Astrocyte (in vitro differentiated cells and primary cell): ENCODE measurements at places on chromosomes 6 and 20.
A peak's percentile ranks its signal among the peaks of the same experiment; 100 is the strongest.

DNA sequence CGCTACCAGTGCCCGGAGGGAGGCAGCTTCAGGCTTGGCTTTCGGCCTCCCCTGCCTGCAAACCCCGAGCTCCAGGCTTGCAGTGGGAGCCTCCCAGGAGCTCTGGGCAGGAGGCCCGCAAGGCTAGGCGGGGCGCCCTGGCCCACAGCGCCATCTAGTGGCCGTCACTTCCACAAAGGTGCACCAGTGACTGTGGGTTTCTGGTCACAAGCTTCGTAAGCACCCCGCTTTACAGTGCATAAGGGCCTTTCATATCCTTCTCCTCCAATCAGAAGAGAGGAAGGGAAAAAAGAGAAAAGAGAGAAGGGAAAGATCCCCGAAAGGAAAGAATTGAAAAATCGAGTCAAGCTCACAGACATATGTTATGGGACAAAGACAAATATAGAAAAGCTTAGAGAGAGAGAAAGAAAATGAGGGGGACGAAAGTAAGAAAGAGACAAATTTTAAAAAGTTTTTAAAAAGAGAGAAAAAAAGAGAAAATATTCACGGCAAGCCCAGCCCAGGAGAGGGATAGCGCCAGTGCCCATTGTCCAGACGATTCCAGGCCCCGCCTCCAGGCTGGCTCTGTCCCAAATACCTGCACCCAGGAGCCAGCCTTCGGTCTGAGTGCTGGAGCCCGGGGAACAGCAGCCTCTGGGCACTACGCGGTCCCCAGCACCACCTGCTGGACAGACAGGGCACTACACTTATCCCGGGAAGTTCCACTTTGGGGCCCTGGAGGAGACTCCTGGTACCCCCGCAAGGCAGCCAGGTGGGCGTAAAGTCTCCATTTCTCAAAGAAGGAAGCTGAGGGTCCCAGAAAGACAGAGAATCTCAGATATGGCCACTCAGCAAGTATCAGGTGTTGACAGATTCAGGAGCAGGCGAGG is 207.1 kb downstream of the PREX1 start:
- DNase-seq: peak; percentile 74

DNA sequence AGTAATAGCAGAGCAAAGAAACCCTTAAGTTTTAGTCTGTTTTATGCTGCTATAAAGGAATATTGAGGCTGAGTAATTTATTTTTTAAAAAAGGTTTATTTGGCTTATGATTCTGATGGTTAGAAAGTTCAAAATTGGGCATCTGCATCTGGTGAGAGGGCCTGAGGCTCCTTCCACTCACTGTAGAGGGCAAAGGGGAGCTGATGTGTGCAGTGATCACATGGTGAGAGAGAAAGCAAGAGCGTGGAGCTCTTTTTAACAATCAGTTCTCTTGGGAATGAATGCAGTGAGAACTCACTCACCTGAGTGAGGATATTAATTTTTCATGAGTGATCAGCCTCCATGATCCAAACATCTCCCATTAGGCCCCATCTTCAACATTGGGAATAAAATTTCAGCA is 36.4 kb upstream of the SAMD3 start:
- DNase-seq: no peak

DNA sequence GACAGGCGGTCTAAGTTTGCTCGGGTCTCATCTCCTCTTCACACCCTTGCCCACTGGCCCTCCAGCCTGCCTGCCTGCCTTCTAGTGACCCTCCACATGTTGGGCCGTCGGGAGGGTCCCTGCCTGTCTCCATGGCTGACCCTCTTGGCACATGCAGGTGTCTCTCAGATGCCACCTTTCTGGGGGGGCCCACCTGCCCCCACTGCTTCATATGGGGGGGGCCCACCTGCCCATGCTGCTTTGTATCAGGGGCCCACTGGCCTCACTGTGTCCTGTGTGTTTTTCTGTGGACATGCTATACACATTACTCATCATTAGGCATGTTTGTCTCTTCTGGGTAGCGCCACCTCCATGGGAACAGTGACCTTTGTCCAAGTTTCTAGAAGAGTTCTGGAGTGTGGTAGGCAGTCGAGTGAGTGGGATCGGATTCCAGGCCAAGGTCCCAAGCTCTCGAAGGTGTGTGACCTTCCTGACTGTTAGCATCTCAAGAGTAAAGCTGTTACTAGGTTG is 40.4 kb upstream of the KIF25 start:
- no peak for DNase-seq

GRCh38 chr6:53476964-53477363 is 67.9 kb downstream of the GCLC start:
- peak; percentile 34 for DNase-seq

- peak; percentile 37 for DNase-seq
These were observed 43.7 kb downstream of the CDC5L start for GRCh38 chr6:44431118-44431725.

GRCh38 chr20:63014710-63015109 is 7.9 kb upstream of the BHLHE23 start:
- no peak for DNase-seq

DNA sequence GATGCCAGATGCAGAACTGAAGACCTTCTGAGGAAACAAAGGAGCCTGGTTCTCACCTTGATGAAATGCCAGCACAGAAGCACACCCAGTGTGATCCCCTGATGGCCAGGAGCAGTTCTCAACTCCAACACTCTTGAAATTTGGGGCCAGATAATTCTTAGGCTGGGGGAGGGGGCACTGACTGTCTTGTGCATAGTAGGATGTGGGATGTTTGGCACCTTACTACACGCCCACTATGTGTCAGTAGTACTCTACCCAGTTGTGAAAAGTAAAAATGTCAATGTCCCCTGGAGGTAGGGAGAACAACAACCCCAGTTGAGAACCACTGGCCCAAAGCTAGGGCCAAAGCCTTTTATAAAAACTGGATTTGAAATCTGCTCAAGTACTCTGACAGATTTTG is 398.3 kb upstream of the ARID1B start:
- no peak for DNase-seq

DNA sequence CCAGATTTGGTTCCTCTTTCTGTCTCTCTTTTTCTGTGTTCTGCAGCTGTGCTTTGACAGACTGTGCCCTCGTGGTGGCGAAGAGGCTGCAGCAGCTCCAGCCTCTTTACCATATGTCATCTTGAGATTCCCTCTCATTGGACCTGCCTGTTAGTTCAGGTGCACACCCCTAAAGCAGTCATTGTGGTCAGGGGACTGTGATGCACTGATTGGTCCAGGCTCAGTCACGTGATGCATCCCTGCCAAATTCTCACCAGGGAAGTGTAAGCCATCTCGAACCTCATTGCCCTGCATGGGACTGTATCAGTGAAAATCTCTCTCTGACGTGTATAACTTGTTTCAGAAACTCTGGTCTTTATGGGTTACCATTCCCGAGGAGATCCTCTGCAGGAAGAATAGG is 160.3 kb downstream of the EYA2 start:
- DNase-seq: no peak

DNA sequence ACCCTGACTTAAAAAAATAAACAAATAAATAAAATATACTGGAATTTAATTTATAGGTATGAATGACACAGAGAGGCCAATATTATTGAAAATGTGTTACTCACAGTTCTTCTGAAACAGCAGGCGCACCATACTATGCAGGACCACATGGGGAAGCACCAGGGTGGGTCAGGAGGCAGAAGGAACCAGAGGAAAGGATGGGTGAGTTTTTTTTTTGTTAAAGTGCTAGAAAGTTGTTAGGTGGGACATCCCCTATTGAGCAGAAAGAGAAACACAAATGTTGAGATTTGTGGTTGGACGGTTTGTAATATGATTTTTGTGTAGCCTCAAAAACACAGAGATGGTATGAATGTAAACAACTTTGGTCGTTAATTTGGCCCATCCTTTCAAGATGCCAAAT is 26.0 kb downstream of the PTPRA start:
- no peak for DNase-seq

GRCh38 chr6:157133856-157134255 is 189.5 kb downstream of the TMEM242 start:
- DNase-seq: peak; percentile 31

DNA sequence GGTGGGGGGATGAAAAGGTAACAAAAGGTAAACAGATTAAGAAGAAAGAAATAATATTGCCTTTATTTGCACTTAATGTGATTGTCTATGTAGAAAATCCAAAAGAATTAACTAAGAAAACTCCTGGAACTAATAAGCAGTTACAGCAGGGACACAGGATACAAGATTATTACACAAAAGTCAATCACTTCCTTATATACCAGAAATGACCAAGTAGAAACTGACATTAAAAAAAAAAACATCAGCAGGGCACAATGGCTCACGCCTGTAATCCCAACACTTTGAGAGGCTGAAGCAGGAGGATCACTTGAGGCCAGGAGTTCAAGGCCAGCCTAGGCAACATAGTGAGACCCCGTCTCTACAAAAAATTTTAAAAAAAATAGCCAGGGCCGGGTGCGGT is 123.2 kb upstream of the RIPOR2 start:
- no peak for DNase-seq

DNA sequence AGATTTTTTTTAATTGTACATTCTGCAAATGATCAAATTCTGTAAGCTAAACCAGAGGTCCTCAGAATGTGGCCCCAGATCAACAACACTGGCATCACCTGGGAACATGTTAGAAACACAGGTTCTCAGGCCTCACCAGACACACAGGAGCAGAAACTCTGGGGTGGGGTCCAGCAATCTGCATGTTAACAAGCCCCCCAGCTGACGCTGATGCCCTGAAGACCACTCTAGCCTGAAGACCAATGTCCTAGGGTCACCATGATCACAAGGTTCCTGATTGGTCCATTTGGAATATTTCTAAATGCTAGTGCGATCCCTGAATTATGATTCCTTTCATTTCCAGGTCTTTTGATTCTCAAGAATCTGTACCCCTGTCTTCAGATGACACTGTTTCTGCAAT is 2.4 kb upstream of the LY86 start:
- no peak for DNase-seq

DNA sequence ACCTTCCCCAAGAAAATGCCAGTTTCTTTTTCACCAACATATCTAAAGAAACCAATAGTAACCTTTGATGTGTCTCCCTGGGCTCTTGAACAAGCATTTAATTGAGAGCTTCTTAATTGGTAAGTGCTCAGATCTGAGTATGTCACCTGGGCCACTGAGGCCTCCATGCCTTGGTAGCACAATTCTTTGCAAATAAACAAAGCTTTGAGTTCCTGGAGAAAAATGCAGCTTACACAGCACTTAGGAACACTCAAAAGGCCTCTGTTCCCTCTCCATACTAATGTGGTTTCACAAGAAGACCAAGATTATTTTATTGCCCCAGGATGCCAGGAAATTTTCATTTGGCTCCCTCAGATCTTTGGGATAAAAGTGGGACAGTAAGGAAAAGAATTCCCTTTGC is 217.6 kb upstream of the CEP162 start:
- no peak for DNase-seq

DNA sequence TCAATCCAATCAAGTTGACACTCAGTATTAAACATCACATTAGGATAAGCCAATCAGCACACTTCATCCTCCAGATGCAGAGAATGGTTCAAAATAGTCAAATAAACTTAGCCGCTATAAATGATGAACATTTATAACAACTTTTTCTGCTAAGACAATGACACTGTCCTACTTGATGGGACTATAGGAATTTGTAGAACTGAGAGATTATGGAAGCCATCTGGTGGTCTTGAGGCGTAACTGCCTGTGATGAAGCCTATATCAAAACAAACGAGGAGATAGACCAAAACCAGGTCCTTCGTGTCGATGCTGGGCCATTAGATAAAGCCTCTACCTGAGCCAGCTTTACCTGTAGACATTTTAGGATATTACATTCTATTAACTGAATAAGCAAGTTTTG is 631.1 kb downstream of the COL12A1 start:
- peak; percentile 8 for DNase-seq

- peak; percentile 97 for DNase-seq
These were observed 83.4 kb upstream of the FABP7 start for GRCh38 chr6:122696079-122696478.

DNA sequence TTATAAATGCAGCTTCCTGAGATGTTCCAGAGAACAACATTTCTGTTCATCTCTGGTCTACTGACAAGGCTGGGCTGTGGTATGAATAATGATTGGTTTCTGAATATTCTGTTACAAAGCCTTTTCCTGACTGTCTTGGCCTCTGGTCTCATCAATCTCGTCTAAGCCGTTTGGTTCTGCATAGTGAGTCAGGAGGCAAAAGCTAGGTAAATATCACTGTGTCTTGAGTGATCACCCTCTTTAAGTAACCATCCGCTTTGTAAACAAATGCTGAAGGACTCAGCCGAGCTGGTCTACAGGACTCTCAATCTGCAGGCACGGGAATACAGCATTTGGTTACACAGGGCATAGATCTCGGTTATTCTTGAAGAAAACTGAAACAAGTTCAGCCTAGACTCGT is 511.9 kb downstream of the KIF16B start:
- DNase-seq: no peak

DNA sequence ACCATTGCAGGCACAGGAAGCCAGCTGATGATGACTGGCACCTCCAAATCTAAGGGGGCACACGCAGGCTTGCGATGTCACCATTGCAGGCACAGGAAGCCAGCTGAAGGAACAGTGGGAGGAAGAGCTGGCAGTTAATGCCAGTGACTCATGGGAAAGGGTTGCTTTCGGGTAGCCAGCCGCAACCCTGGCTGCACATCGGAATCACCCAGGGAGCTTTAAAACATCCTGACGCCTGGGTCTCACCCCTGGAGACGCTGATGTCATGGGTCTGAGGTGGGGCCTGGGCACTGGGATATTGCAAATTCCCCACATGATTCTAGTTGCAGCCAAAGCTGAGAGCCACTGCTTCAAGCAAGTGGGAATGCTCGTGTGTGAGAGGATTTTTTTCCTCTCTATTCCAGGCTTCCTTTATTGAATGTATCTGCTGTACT is 16.1 kb upstream of the CCN6 start:
- DNase-seq: peak; percentile 97

GRCh38 chr20:42510686-42511085 is 679.0 kb downstream of the PTPRT start:
- no peak for DNase-seq

- peak; percentile 95 for DNase-seq
These were observed 4.2 kb downstream of the AKIRIN2 start for GRCh38 chr6:87697581-87698546.

- peak; percentile 12 for DNase-seq
These were observed 90.0 kb downstream of the ATP9A start for GRCh38 chr20:51678026-51678697.

- DNase-seq: peak; percentile 88
These were observed at the start of gene CD109 for GRCh38 chr6:73695619-73696421. TSS of gene CD109 (plus strand) at chr6:73696203. CDS start at chr6:73696216, 13 bp downstream.

DNA sequence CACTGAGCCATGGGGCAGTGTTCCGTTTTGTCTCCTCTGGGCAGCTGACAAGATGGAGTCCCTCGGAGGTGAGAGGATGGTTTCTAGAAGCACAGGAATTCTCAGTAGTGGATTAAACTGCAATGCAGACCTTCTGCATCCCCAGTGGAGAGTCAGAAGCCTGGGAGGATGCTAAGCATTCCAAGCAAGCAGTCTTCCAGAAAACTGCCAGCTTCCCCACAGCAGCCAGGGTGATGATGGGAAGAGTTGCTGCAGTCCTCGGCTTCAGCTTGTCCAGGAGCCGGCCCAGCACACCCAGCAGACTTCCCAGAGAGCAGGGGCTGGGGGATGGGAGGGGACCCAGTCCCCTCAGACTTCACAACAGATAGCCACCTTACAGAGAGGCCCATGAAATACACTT is 163.6 kb downstream of the LY86 start:
- DNase-seq: peak; percentile 63
